ENCODE measurements at places on chromosomes 3 and 15.

DNA sequence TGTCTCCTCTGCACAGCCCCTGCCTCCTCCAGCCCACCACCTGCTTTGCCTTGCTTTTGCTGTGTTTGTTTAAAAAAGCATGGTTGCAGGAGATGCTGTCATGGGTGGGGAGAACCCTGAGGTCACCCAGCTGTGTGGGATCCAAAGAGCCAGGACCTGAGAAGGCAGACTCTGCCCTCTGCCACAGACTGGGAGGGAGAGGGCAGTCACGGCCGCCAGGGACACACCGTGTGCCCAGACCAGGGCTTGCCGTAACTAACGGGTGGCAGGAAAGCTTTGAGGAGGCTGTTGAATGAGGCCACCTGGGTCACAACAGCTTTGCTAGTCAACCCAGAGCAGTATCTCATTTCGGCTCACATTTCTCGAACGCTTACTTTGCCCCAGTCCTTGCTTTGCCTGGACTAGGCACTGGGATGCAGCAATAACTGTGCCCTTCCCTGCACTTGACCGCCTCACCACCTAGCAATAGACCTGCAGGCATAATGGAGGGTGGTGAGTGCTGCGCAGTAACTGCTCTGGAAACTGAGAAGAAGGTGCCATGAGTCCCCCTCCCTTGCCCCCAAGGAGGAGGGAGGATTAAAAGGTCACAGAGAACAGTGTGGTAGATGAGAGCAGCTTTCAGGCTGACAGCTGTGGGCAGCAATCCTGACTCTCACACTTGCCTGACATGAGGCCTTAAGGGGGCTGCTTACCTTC lies 55.0 kb upstream of the CTDSPL start:
- DNase-seq, result no peak

- peak; percentile 26 for DNase-seq
These were observed 24.6 kb downstream of the GTF2E1 start for GRCh38 chr3:120767106-120767505.

- no peak for DNase-seq
These were observed 214.0 kb downstream of the EPHB1 start for GRCh38 chr3:135009014-135009413.

- DNase-seq, result no peak
These were observed 38.8 kb downstream of the LMCD1 start for GRCh38 chr3:8540456-8540855.

DNA sequence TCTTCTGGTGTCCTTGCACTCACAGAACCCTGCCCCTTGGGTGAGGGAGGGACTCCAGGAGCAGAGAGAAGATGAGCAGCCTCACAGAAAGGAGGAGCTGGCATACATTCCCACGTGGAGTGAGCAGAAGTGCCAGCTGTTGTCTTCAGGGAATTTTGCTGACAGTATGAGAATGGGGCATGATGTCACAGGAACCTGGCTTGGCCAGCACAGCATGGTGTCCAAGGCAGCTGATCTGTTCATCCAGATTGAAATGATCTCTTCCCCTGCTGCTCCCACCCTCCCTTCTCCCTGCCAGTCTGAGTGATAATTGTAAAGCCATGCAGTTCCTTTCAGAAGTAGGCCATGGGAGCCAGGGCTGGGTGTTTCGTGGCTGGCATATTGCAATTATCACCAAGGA lies 53.3 kb downstream of the GJD2 start:
- DNase-seq, result no peak

DNA sequence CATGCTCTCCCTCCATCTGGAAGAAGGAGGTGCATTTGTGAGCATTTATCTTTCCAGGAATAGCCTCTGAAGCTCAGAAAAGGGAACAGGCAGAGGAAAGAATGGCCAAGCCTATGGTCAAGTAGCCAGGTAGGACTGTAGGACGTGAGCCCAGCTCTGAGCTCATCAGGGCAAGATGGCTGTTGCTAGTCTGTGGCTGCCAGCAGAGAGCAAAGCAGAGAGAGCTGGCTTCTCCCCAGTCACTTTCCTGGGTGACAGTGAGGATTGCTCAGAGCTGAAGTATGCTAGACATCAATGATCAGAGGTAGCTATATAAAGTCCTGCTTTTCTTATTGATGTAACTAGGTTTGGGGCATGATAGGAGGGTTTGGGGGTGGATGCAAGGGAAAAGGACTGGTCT lies 146.1 kb upstream of the SLC24A5 start:
- DNase-seq, result no peak

DNA sequence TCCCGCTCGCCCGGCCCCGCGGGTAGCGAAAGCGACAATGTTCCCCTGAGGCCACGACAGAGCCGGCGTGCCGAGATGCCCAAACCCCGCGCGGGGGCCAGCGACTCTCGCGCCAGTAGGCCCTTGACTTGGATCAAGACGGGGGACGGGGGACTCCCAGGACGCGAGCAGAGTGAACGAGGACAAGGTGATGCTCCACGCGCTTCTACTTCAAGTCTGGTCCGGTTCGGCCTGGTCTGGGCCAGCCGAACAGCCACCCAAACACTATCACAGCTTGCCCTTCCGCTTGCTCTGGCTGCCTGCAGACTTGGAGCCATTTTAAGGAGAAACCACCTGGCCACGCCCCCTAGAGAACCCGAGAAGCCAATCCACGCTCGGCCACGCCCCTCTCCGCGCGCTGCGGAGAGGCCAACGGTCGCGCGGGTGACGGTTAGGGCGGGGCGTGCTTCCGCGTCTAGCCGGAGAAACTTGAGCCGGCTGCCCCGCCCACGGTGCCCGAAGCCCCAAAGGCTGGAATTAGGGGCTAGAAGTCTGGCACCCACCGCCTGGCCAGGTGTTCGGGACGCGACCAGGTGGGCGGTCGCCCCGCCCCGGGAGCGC lies 608 bp upstream of the NDUFAF3 start:
- peak; percentile 97 for DNase-seq

DNA sequence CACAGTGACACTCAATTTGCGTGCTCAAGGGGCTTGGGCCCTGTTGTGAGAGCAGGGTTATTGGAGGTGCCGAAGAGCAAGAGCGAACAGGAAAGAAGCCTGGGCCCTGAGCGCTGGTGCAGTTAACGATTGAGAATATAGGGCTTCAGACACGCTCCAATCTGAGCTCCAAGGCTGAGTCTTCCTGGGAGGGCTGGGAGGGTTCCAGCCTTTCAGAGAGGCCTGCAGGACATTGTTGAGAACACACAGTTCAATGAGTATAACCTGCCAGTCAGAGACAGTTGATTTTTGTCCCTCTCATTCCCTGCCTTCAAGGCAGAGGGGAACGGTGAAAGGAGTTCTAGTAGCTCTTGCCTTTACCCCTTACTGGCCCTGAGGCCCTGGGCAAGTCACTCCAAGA lies 47.3 kb downstream of the GLDN start:
- no peak for DNase-seq

DNA sequence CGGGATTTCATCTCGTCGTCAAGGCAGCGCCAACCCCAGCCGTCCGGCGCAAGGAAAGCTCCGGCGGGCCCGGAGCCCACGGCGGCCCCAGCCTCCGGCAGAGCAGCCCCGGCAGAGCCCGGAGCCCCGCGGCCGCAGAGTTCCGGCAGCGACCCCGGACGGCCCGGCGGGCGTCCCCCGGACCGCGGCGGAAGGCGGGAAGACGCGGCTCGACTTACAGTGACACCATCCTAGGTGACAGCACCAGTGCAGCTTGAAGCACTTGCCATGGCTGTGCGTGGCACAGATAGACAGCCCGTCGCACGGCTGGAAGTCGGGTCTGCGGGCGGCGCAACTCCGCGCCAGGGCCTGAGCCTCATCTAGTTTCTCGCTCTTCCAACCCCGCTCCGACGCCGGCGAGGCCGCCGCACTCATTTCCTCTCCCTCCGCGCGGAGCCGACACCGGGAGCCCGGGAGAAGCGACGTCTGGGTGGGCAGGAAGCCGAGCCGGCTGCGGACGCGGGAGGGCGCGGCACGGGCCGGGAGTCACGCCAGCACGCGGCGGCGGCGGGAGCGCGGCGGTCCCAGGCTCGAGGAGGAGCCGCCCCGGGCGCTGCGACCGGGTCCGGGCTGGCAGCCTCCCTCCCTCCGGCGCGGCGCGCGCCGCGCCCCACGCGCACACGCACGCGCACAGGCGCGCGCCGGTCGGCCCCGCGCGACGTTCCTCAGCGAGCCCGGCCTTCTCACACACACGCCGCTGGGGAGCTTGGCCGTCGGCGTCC lies at the start of gene C3orf70:
TSS of gene C3orf70 (minus strand) at position 651 of the 761 bp plus-strand sequence. CDS start at position 414, 237 bp downstream.
- peak; percentile 25 for DNase-seq

- peak; percentile 59 for DNase-seq
These were observed 486 bp downstream of the LSG1 start for GRCh38 chr3:194671511-194671899.

GRCh38 chr15:99963096-99963825 lies 230.0 kb upstream of the LYSMD4 start:
- peak; percentile 4 for DNase-seq

- DNase-seq, result peak; percentile 31
These were observed 20.7 kb downstream of the HGD start for GRCh38 chr3:120661106-120661905.

DNA sequence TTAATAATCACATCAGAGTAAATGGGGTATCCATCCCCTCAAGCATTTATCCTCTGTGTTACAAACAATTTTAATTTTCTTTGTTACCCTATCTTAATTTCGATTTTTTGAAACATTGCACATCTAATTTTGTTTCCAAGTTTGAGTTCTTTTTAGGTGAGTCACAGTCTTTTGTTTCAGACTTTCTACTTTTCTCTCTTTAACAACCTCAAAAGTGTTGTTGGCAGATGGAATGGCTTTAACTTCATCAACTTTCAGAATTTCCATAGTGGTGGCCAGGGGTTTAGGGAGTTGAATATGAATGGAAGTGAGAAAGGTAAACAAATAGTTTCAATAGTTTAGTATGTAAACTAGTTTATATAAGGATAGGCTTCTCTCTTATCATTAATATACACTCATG lies 223.0 kb upstream of the MLF1 start:
- peak; percentile 76 for DNase-seq

- DNase-seq, result no peak
These were observed 82.9 kb upstream of the BOC start for GRCh38 chr3:113128386-113129015.

- DNase-seq, result no peak
These were observed 65.3 kb downstream of the LRTM1 start for GRCh38 chr3:54862526-54862925.

- DNase-seq, result peak; percentile 99
These were observed 2.0 kb upstream of the CEMIP start for GRCh38 chr15:80777137-80777536.

- DNase-seq, result no peak
These were observed 15.8 kb upstream of the CYP11A1 start for GRCh38 chr15:74383286-74383685.

GRCh38 chr15:92466834-92467233 lies 73.2 kb downstream of the ST8SIA2 start:
- DNase-seq, result no peak

GRCh38 chr3:101709126-101709525 lies 15.3 kb upstream of the CEP97 start:
- no peak for DNase-seq

GRCh38 chr3:139737682-139738361 lies 60.0 kb upstream of the NMNAT3 start:
- no peak for DNase-seq

DNA sequence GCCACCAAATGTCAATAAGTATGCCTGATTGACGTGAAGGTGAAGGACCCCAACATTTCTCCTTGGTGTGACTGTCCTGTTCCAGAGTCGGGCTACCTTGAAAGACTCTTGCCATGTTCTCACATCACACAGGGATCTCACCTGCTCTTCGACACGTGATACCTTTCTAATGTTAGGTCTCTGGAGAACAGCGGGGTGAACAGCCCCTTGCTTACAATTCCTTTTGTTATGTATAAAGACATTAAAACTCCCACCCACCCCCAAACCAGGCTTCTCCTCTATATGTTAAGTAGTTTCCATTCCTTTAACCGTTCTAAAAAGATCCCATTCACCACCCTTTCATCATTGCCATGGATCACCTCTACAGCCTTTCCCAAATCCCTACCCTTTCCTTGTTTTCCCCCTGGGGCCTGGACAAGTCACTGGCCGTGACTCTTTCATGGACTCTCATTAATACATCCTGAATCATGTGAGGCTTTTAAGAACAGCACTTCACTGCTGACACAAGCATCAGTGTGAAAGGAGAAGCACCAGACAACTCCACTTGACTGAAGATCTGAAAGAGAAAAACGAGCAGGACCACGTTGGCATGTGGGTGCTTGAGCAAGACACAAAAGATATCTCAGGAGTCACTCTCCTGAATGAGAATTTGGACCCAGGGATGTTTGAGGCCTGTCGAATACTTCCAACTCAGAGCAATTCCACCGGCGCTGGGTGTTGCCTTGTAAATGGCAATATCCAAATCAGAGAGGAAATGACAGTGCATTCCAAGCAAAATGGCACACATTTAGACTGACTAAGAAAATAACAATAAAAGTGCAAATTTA lies 115.0 kb downstream of the FOXP1 start:
- peak; percentile 23 for DNase-seq

DNA sequence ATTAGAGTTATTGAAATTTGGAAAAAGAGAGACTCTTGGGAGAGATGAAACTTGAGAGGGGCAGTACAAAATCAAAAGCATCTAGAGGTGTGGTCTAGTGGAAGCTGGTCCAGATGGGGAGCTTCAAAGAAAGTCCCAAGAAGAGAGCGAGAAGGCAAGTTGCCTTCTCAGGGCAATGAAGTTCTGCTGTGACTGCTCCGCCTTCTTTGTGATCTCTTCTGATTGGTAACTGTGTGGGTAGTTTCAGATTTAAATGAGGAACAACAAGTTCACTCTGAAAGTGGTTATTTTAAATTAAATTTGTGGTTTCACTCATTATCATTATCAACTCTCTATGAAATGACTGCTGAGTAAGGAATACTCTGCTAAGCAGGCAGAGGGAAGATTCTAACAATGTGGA lies 233.3 kb downstream of the NLGN1 start:
- no peak for DNase-seq

DNA sequence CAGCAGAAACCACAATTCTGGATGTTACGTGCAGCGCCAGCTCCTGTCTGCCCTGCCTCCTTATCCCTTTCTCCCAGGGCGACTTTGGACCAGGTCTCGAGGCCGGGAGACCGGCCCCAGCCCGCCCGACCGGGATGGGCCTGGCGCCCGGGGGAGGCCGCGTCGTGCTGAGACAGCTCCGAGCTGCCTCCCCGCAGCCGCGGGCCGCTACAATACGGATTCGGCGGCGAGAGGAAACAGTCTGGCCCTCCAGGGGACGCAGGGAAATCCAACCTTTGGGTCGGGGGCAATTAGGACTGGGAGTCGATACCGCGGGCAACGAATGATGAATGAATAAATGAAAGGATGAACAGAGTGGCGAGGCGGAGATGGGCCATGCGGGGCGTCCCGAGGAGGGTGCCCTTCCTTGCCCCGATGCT lies 537 bp downstream of the GRAMD2A start:
- DNase-seq, result no peak

DNA sequence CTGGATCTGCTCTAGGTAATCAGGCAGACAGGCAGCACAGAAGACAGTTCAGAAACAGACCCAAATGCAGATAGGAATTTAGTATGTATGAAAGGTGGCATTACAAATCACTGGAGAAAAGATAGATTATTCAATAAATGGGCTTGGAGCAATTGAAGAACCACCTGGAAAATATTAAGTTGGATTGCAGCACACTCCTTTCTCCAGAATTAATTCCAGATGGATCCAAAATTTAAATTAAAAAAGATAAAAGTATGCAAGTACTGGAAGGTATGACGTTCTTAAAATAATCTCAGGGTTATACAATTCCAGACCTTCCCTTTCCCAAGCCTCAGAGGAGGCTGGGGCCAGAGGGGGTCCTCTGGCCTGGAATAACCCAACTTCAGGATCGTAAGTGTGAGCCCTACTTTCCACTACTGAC lies 32.5 kb downstream of the HRH1 start:
- DNase-seq, result peak; percentile 94

- no peak for DNase-seq
These were observed 331.5 kb upstream of the RARB start for GRCh38 chr3:25096536-25096935.

- DNase-seq, result no peak
These were observed 318.4 kb upstream of the TRIM42 start for GRCh38 chr3:140359233-140359995.

Measured in fibroblast of the aortic adventitia (primary cell).